ENCODE measurements at places on chromosomes 16 and 17.

DNA sequence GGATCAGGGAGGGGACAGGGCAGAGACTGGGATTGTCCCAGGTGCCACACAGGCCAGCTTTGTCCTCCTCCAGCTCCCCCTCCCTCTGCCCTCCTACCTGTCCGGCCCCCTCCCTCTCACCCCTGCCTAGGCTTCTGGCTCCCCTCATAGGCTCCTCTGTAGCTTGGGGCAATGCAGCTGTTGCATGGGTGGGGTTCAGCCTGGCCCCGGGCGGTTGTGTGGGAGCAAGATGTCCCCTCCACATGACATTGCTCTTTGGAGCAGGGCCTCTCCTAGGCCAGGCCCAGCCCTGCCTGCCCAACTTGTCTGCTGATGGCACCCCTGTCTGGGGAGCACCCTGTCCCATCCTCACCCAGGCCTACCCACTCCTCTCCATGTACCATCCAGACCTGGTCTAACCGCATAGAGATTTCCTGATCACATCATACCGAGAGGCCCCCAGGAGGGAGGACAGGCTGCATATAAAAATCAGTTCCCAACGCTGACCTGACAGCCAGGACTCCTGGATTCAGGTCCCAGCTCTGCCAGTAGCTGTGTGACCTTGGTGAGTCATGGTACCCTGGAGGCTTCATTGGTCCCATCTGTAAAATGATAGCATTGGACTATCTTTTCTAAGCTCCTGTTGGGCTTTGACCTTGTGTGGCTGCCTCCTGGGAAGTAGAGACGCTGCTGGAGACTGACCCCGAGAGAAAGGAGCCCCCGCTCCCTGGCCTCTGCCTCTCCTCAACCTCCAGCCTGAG is 48.8 kb upstream of the DLX4 start:
- DNase-seq = no peak

GRCh38 chr17:72219824-72220493 is 99.1 kb downstream of the SOX9 start:
- no peak for DNase-seq

DNA sequence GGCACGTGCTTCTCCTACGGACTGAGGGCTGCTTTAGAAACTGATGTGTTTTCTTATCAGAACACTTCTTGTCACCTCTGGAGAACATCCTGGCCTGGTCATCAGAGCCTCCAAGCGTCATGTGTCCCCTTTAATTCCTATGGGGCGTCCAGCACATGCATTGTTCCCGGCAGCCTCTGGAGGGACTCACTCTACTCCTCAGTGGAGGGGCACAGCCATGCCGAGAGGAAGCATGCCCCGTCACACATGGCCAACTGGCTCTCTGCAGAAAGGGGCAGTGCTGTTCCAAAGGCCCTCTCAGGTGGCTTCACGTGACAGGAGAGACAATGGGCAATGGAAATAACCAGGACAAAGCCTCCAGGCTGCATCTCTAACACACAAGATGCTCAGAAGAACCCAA is 31.8 kb downstream of the CDRT15L2 start:
- no peak for DNase-seq

GRCh38 chr16:11045846-11046245 is 101.5 kb downstream of the CLEC16A start:
- DNase-seq = no peak

GRCh38 chr16:66687906-66688625 is 8.5 kb downstream of the CMTM4 start:
- no peak for DNase-seq

DNA sequence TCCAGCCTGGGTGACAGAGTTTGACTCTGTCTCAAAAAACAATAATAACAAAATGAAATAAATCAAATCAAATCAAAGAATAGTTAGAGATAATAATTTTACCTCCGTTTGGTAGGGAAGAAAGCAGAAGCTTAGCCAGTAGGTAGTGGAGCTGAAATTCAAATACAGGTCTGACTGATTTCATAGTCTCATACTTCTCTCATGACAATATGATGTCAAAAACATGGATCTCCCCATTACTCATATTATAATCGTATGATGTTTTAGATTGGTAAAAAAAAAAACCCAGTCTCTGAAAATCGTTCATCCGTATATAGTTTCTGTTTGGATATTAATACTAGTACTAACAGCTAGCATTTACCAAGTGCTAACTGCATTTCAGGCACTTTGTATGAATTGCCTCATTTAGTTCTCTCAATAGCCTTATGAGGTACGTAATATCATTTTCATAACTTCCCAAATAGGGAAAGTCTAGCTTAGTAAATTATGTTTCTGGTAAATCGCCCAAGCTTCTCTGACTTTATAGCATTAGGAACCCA is 48.7 kb downstream of the CDH8 start:
- no peak for DNase-seq

DNA sequence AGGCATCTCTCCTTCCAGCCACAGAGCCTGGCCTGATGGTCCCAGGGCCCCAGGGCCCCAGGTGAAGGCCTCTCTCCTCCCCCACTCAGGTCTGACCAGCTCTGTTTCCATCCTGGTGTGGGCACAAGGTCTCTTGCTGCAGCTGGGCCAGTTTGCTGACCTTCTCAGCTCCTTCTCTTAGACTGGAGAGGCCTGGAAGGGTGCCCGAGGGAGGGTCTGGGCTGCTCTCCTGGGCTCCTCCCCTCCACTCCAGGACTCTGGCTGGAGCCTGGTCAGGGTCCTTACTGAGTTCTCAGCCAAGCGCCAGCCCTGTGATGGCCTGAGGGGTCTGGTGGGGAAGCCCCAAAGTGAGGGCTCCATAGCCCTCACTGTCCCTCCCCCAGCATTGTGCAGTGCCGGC is 12.4 kb downstream of the SOCS3 start:
- no peak for DNase-seq

DNA sequence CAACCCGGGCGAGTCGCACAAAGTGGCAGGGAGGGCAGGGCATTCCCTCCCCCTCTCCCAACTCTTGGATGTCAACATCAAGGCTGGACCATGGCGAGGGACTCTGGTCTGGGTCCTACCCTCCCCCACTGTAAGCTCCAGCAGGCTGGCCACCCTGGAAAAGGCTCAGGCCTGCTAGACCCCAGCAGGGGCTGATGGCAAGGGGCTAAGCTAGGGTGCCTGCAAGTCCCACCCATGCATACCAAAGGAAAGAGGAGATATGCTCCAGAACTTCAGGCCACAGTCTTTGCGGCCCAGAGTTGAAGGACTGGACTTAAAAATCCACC is 19.9 kb downstream of the ST3GAL2 start:
- no peak for DNase-seq

DNA sequence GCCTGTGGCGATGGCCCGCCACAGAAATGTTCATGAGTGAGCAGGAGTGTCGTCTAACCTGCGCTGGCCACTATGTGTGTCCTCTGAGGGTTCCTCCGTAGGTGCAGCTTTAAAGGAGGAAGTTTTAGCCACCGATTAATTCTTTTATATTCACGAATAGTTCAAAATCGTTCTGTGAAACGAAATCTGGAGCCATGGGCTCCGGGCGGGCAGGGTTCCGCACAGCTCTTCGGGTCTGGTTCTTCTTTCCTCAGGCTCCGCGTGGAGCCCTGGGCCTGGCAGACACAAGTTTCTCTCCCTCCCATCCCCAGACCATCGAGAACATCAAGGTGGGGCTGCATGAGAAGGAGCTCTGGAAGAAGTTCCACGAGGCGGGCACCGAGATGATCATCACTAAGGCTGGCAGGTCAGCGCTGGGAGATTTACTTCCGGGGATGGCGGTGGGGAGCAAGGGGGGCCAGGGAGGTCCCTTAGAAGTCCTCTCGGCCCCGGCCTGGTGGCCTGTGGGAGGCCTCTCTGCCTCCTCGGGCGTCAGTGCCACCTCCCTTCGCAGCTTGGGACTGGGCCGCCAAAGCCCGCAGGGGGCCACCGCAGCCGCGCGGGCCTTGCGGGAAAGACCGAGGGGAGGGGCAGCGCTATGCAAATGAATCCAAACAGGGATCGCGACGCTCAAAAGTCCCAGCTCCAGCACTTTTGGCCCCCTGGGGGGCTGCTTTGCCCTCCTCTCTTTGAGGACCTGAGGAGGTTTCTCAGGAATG is 5.2 kb downstream of the TBX4 start:
- DNase-seq = no peak

GRCh38 chr17:79933863-79934652 is 94.8 kb upstream of the CBX4 start:
- no peak for DNase-seq

Measured in HS-5 (cell line).